ENCODE measurements at places on chromosomes 1 and 21.

DNA sequence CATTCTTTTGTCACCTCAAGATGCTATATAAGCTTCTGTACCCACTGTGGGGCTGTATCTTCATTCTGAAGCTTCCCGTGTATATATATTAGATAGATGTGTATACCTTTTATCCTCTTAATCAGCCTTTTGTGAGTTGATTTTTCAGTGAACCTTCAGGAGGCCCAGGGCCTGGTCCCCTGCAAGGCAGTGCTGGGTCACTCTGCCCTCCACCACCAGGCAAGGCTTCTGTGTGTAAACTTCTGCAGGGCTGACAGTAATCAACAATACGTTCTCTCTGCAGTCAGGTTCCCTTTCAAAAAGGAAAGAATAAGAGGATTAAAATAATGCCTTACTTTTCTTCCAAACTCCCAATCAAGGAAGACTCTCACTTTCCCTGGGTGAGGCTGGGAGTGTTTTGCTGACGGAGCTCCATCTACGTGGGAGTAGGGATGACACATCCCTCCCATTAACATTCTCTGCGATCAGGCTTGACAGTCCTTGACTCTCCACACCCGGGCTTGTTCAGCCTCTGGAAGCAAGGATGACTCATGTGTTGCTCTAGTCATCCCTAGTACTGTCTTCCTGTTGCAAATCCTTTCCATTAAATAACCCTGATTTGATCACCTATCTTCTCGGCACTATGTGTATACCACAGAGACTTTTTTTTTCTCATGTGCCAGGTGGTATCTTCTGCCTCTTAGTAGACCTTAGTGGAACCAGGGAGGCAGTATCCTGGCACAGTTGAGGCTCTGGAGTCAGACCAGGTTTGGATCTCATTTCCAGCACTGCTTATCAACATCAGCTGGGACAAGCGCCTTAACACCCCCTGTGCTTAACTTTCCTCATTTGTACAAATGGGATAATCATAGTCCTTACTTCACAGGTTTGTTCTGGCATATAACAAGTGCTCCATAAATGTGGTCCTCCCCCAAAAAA lies 70.3 kb upstream of the KCNK1 start:
- DNase-seq = no peak

DNA sequence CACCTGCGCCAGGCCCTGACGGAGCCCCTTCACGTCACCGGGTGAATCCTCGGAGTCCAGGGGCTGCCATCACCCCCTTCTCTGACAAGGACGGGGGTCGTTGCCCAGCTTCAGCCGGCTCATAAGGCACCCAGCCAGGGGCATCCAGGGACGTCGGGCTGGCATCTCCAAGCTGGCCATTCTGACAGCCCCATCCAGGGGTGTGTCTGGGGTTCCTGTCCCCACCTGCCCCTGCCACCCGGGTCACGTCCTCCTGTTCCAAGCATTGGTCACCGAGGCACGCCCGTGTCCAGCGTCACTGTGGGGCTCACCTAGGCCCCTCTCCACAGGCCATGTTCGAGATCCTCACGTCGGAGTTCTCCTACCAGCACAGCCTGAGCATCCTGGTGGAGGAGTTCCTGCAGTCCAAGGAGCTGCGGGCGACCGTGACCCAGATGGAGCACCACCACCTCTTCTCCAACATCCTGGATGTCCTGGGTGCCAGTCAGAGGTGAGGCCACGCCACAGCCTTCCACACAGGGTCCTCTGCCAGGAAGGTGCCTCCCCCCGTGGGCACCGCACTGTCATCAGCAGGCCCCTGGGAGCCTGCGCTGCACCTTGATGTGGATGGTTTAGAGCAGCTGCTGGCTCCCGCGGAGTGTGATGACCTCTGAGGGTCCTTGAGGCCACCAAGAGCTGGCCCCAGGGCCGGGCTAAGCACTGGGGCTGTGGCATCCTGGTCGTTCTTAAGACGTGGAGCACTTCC lies 14.8 kb downstream of the ARHGEF16 start:
- no peak for DNase-seq

- no peak for DNase-seq
Measured at GRCh38 chr1:113610372-113610771, 148.9 kb downstream of the PHTF1 start.

DNA sequence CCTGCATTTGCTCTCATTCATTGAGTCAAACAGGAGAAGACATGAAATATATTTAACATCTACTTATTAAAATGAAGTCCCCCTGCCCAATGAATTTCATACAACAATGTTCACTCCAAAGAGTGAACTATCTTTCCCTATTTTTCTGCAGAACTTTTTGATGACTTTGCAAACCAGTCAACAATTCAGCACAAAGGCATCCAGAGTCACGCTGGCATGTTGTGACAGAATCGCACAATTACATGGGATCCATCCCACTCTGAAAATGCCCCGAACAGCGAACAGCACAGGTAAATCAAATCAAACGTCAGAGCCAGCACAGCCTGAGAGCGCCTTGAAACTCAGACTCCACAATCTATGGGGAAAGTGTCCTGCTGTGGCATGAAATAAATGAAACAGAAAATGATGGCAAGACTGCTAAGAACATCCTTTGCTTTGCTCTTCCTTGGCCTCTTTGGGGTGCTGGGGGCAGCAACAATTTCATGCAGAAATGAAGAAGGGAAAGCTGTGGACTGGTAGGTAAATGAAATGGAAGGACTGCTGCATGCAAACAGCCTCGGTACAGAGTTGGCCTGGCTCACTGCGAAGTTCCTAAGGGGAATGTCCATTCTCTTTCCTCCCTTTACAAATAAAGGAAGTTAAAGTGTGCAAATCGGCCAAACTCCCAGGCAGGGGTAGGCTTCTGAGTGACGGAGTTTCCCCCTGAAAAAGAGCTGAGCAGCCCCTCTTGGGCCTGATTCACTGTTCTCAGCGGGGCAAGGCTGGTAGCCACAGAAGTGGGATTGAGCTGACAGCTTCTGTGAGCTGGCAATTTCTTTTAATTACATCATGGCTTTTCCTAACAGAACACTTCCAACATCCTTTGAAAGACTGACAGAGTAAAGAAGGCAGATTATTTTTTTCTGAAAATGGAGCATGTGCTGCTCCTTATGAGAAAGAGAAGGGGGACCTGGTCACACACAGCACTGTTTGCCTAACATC lies at the start of gene DNASE2B:
Gene DNASE2B, plus strand, starts transcription at position 310 of the 981 bp plus-strand sequence. Its CDS starts 81 bp downstream, at position 391.
- DNase-seq = no peak

DNA sequence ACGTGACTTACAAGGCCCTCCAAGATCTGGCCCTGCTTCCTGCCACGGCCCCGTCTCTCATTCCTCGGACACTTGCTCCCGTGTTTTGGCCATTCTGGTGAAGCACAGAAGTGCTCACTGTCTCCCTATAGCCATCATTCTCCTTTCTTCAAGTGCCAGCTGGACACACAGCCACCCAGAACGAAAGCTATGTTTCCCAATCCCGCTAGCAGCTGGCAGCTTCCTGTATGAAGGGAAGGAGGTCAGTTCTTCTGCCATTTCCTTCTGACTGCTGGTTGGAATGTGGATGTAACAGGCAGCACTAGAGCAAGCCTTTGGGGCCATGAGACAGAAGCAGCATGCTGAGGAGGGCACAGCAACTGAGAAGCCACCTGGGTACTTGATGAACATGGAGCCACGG lies 82.8 kb downstream of the TGFBR3 start:
- no peak for DNase-seq

GRCh38 chr1:17273096-17273495 lies 24.2 kb downstream of the PADI3 start:
- DNase-seq = no peak

GRCh38 chr1:175114996-175115395 lies 47.4 kb downstream of the TNN start:
- DNase-seq = no peak

DNA sequence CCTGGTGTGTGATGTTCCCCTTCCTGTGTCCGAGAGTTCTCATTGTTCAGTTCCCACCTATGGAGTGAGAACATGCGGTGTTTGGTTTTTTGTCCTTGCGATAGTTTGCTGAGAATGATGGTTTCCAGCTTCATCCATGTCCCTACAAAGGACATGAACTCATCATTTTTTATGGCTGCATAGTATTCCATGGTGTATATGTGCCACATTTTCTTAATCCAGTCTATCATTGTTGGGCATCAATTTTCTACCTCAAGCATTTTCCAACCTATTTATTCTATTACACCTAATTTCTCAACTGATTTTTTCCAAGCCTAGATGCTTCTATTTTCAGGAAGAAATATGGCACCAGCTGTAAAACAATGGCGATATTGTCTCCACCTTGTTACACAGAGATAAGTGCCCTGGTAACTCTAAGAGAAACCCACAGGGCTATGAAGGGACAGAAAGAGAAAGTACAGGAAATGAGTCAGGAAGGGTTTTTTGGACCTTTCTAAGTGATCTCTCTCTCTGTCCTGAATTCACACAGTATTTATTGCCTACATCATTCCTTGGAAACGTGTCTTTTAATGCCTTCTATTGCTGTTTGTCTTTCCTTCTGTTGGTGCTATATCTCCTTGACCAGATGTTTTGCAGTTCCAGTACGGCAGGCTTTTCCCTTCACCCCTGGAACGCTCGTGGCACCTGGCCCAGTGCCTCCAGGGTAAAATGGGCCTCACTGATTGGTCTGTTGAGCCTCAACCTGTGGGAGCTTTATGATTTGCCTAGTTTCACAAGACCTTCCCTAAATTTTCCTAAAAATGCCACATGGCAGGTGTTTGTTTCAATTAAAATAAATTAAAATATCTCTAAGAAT lies 14.6 kb upstream of the JAK1 start:
- DNase-seq = no peak

DNA sequence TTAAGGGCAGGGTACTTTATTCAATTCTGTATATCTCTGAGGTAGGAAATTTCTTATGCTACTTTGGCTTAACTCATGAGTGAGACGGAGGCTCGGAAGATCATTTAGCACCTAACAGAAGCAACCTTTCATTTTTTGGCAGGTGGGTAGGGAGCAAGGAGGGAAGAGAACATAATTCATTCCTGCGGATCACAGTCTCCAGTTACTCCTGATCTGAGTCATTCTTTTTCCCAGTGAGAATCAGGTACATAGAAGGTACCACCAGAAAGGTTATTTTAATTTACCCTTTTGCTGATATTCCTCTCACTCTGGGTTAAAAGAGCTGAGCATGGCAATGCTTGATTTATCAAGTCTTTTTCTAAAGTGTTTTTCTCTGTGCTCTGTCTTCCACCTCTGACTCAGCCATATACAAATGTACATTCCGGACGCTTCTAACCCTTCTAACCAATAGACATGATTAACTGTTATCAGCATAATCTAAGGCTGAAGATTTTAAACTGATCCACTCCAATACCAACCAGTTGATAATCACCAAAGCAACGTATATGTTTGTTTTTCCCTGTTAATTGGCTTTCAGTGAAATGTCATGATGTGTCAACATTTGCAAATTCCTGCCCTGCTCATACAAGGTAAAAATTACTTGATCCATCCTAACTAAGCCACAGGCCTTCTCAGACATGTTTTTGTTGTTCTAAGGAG lies 271.7 kb downstream of the DUSP10 start:
- DNase-seq = no peak

DNA sequence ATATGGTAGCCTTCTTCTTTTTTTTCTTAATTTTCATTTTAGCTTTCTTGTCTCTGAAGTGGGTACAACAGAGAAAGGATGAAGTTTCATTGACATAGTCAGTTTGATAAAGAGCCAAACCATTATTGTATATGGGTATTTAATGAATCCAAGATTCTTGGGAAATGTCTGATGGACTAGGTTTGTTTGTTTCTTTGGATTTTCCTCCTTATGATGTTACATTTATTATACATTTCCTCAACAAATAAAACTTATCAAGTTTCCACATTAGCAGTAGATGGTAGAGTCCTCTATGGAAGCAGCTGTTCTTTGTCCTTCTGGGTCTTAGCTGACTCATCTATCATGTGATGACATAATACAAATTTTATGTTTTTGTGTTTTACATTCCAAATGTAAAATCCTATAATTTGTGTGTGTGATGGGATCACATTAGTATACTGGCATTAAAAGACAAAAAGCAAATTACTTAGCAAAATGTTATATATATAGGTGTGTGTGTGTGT lies 6.0 kb downstream of the COL24A1 start:
- DNase-seq = no peak

GRCh38 chr21:14877581-14878228 lies 187.1 kb downstream of the NRIP1 start:
- no peak for DNase-seq

DNA sequence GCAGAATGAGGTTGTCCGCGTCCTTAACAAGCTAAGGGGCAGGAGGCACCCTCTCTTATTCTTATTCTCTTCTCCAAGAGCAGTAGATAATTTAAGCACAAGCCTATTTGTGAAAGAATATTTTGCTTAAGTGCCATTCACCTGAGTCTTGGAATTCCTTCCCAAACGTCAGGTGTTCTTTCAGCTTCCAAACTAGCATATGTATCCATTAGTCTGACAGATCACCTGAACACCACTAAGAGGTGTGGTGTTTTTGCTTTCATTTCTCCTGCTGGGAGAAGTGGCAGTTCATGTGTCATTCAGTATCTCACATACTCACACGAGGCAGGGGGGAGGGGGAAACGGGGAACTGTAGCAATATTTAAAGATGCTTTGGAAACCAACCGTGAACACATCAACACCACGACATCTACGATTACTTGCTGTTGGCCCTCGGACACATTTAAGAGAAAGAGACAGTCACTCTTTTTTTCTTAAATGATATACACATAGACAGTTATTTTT lies 45.5 kb upstream of the RBM15 start:
- no peak for DNase-seq

DNA sequence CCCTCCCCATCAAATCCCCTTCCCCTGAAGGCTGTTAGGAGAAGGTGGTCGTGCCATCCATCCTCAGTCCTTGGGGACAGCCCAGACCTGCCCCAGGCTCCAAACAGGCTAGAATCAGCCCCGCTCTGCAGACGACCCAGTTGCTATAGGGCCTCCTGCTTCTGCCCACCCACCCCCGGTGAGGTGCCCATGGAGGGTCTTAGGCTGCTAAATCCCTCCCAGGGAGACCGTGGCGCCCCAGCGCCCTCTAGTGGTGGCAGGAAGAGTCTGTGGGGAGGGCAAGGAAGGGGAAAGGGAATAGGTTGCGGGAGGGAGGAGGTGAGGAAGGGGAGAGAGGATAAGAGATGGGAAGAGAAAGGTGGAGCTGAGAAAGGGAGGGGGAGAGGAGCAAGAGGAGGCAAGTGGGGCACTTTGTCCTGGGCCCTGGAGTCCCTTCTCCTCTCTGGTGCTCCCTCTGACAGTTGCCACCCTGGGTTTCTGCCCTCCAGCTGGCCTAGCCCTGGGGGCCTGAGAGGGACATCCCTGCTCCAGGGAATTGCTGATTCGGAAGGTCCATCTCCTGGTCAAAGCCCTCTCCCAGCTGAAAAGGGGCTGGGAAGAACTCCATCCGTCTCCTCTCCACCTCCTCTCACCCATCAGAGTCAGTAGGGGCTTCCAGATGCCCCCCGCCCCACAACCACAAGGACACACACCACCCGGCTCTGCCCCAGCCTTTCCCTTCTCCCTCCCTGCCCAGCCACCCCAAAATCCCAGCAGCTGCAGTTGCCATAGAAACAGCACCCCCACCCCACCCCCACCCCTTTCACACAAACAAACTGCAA lies 55.4 kb downstream of the CAMK2N1 start:
- no peak for DNase-seq

GRCh38 chr1:2907051-2907450 lies 105.6 kb upstream of the TTC34 start:
- DNase-seq = no peak

All from stimulated activated CD4-positive, alpha-beta T cell treated with anti-CD3 and anti-CD28 coated beads, TNF-alpha, amount 100 ng/mL, for 1 hour (primary cell).